ENCODE measurements at places on chromosomes 2 and 18. TPM values are rescaled to one million over a fixed set of nuclear protein-coding genes. Genes with fewer than 3 reads are reported as not detected.

The CLEC4F gene
- not detected for total RNA-seq

The XIRP2 gene
- 0.78 TPM for total RNA-seq

The NLRC4 gene
- total RNA-seq: 0.62 TPM

The RTN4 gene
- total RNA-seq: 588 TPM

The C2orf80 gene
- 28.7 TPM for total RNA-seq

The TUBA4B gene
- not detected for total RNA-seq

The DPYSL5 gene
- total RNA-seq: 128 TPM

The DSEL gene
- 71.4 TPM for total RNA-seq

The WNT10A gene
- total RNA-seq: not detected

The OSR1 gene
- total RNA-seq: 4.4 TPM

The IL36B gene
- total RNA-seq: not detected

The TMEM200C gene
- total RNA-seq: 16.4 TPM

Data from occipital lobe (tissue), 3 donors.